ENCODE measurements at places on chromosomes 2 and 18.

DNA sequence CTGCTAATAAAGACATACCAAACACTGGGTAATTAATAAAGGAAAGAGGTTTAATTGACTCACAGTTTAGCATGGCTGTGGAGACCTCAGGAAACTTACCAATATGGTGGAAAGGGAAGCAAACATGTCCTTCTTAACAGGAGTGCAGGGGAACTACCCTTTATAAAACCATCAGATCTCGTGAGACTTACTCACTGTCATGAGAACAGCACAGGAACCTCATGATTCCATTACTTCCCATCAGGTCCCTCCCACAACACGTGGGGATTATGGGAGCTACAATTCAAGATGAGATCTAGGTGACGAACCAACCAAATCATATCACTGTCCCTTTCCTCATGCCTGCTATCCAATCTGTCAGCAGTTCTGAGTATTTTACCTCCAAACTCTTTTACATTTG is 586.7 kb downstream of the TDRD15 start:
- DNase-seq = no peak

DNA sequence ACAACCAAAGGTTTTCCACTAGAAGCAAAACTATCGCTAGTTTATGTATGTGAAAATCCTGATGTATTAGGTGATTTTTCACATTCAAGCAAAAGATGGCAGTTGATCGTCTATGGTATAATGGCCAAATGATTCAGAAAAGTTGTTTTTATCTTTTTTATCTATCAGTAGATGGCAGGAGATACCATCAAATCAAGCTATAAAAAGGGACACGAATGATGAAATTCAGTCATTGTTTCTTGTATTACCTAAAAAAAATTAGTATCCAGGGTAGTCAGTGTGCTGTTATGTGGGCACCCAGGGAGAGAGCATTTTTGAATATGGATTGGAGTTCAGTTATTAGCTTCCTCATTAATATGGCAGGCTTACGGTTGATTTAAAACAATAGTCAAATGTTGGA is 22.9 kb upstream of the CAVIN2 start:
- DNase-seq = no peak

GRCh38 chr18:78919956-78920355 is 59.7 kb upstream of the SALL3 start:
- DNase-seq = no peak

- no peak for DNase-seq
Observed at GRCh38 chr18:69622184-69622583, 221.5 kb downstream of the DOK6 start.

DNA sequence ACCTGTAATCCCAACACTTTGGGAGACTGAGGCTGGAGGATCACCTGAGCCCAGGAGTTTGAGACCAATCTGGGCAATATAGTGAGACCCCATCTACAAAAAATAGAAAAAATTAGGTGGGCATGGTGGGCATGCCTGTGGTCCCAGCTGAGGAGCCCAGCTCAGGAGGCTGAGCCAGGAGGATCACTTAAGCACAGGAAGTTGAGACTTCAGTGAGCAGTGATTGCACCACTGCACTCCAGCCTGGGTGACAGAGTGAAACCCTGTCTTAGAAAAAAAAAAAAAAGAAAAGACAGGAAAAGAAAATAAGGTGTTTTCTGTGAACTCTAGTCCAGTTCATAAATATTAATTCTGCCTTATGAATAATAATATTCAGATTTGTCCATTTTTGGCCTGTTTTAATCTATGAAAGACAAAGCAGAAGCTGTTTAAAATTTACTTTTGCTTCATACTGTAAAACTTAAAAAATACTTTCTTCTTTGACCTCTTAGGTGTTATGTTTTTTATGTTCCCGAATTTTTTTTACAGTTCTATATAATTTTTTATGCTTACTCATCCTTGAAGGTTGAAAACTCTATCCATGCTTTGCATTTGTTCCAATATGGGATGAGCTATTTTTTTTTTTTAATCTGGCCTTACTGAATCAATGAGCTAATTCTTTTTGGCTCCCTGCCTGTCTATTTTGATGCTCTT is 8.4 kb upstream of the ANXA4 start:
- no peak for DNase-seq

GRCh38 chr2:170161516-170162270 is 16.3 kb upstream of the MYO3B start:
- DNase-seq = no peak

DNA sequence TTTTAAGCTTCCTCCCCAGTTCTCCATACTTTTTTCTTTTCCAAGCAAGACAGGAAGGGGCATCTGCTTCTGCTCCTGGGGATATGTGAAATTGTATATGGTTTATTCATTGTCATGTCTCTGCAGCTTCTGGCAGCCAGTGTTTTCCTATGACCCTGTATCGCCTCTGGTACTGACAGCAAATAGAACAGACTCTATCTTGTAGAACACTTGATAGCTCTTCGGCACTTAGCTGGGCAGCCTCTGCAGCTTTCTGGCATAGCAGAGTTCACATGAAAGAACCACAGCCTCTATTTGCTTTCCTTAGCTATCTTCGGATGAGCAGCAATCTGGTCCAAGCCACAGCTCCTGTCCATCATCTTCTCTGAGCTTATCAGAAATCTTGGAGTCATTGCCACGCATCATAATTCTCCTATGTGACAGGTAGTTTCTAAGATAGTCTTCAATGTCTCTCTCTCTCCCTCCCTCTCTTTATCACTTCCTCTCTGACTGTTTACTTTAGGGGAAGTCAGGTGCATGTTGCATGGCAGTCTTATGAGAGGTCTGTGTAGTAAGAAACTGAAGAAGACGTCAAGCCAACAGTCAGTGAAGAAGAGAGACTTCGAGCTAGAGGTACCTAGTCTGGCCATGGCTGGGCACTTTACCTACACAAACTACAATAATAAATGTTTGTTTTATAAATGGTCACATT is 627.7 kb upstream of the CDH2 start:
- no peak for DNase-seq

- no peak for DNase-seq
Observed at GRCh38 chr2:172219201-172219600, 116.5 kb upstream of the DLX2 start.

DNA sequence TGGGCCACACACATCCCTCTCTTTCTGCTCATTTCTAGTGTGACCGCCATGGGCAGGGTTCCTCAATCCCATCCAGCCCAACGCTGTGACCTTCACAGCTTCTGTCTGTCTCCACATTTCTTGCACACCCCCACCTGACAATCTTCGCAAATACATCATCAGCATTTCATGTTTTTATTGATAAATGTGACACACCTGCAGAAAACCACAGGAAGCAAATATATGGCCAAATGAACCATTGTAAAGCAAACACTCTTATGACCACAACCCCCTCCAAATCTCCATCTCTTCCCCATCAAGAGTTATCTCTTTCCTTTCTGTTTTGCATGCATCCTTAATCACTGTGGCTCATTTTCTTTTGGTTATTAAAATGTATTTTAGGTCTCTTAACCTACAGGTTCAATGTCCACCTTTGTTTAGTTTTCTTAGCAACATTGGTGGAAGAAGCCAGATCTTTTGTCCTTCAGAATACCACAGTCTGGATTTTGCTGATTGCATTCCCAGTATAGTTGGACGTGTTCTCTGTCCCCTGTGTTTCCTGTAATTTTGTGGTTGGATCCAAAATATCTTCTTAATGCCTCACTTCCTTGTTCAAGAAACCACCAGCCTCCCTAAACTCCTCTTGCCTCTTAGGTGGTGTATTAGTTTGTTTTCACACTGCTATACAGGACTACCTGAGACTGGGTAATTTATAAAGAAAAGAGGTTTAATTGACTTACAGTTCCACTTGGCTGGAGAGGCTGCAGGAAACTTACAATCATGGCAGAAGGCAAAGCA is 9.8 kb upstream of the NCK2 start:
- no peak for DNase-seq

- DNase-seq = no peak
Observed at GRCh38 chr18:51519571-51519970, 322.1 kb upstream of the MEX3C start.

DNA sequence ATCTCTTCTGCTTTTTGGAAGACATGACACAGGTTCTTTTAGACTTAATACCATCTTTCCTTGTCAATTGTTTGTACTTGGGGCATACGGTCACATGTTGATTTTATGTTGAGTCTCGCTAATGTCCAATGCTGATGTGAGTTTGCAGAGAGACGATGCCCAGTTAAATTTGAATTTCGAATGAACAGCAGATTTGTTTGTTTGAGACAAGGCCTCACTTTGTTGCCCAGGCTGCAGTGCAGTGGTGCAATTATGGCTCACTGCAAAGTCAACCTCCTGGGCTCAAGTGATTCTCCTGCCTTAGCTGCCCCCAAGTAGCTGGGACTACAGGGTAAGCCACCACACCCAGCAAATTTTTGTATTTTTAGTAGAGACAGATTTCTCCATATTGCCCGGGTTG is 473.5 kb downstream of the RIT2 start:
- DNase-seq = no peak

DNA sequence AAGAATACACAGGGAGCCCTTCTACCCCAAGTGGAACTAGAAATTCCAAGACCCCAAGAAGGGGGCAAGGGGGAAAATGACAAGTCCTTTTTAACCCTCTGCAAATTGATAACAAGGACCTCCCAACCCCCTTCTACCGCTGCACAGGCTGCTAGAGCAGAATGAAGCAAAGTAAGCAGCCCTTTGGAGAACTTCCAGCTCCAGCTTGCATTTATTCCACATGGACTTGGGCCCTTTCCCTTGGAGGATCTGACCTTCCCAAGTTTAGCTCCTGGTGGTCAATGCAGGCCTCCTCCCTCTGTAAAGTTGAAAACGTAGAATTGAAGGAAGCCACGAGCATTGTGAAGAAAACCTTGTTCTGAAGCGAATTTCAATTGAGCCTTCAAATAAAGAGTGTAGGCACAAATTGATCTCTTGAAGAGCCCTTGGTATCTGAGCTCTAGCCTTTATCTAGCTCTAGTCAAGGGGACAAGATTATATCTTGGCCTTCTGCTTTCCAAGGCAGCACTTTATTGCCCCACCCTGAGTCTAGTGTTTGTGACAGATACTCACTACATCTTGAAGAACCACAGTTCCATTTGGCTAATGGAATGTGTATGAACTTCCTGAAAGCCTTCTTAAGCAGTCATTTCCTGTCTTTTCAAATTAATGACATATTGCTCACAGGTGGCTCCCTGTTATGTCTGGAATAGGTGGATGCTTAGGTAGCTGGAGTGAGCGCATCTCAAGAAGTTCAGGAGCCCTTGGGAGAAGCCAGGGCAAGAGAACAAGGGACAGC is 37.2 kb downstream of the SLC14A2 start:
- no peak for DNase-seq

- no peak for DNase-seq
Observed at GRCh38 chr2:101843471-101843870, 146.0 kb downstream of the MAP4K4 start.

- DNase-seq = no peak
Observed at GRCh38 chr2:213238753-213239495, 45.3 kb upstream of the SPAG16 start.

DNA sequence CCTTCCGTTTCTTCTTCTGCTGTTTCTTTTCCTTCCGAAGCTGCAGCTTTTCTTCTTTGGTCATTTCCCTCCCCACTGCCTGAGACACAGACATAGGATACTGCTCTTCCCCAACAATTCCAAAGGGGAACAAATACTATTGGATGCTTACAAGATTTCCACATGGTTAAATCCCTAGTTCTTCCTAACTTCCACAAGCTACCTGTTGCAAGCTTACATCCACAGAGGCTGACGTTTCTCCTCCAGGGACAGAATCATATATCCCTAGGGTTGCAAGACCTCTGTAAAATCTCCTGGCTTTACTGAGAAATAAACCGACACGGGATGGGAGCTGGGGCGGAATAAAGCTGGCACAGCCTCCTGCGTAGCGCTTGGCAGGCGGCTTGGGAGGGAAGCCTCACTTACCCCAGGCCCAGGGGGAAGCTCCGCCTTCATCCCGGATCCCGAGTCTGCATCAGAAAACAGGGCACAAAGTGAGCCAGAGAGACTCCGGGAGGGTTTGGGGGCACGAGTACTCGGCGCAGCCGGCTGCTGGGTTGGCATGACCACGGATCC is 590 bp downstream of the EIF2B4 start:
- DNase-seq = no peak

DNA sequence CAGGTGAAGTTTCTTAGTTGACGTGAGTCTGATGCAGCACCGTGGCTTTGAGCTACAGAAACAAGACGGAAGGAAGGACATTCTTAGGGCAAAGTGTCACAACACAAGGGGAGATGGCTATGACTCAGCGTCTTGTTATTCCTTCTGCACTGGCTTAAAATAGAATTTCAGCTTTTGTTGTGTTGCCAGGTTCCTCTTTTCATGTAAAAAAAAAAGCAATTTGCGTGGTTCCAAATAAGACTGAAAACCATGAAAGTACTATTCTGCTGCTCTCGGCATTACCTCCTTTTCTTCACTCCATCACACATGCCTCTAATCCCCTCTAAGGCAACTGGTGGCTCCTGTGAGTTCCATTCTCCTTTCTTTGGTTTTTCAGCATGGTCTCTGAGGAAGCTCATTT is 150.1 kb downstream of the ANTXR1 start:
- no peak for DNase-seq

DNA sequence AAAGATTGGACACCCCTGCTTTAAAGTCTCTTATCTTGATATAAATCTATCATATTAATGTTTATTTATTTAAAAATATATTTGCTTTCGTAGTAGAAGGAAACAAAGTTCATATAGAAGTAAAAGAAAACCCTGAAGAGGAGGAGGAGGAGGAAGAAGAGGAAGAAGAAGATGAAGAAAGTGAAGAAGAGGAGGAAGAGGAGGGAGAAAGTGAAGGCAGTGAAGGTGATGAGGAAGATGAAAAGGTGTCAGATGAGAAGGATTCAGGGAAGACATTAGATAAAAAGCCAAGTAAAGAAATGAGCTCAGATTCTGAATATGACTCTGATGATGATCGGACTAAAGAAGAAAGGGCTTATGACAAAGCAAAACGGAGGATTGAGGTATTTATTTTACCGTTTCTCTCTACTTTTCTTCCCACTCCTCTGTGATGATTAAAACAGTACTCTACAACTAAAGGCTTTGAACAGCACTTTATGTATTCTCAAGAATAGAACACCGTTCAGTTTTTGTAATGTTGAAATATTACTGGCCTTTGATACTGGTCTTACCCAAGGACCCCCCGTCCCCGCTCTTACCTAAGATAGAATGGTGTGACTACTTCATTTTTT is 39.2 kb downstream of the EIF5B start:
- DNase-seq = no peak

DNA sequence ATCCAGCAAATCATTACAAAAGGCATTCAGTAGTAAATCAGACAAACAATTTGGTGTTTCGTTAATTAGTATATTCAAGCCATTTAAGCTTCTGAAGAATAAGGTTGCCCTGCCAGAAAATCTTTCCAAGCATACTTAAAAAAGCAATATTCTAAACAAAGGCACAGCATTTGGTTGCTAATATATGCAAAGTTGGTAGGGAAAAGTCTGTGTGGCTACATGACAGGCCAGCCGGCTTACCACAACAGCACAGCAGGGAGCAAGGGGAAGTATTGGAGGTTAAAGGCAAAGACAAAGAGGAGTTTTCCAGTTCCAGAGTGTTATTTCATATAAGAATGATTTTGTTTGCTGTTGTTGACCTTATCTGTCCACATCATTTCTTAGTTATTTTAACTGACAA is 282.3 kb downstream of the MBD5 start:
- no peak for DNase-seq

GRCh38 chr2:116810645-116811044 is 1003.8 kb upstream of the DDX18 start:
- no peak for DNase-seq

- no peak for DNase-seq
Observed at GRCh38 chr2:239983004-239983778, 42.0 kb downstream of the NDUFA10 start.

Measured in activated T-helper 9 cell treated with anti-CD3 and anti-CD28 coated beads, Interleukin-2, amount 50 U/mL, for 16 hours (primary cell).